ENCODE measurements at places on chromosomes 3 and 15.

DNA sequence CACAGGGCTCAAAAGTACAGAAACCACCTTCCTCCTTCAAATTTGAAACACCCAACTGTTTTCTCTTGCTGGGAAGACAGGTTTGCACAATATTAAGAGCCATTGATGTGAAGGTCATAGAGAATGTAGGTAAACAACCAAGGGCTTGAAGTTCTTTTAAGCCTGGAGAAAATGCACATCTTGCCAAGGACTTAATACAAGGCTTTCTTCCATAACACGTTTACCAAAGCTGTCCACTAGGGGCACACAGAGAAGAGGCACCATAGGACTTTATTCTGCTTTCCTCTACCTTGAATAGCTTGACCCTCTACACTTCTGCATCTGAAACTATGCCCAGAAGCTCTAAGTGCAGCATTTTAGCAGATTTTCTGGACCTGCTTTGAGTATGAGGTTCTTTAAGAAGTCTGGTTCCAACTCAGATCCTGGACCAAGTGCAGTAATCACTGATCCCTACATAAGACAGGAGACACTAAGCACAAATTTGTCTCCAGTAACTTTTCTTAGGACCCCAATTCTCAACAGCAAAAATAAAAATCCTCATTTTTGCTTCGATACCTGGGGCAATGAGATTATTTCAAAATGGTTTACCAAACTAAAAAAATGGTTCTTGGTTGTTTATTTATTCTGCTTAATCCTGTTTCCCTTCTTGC is 138.0 kb downstream of the FBN1 start:
- DNase-seq, result peak; percentile 17

DNA sequence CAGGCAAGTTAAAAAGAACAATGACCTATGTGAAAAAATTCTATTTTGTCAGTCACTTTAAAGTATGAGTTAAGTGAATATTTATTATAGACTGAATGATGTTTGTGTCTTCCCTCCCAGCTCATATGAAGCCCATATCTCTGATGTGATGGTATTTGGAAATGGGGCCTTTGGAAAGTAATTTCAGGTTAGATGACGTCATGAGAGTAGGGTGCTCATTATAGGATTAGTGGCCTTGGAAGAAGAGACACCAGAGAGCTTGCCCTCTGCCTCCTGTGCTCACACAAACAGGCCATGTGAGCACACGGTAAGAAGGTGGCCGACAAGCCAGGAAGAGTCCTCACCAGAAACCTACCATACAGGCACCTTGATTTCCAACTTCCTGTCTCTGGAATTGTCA is 138.8 kb upstream of the TNIK start:
- no peak for DNase-seq

DNA sequence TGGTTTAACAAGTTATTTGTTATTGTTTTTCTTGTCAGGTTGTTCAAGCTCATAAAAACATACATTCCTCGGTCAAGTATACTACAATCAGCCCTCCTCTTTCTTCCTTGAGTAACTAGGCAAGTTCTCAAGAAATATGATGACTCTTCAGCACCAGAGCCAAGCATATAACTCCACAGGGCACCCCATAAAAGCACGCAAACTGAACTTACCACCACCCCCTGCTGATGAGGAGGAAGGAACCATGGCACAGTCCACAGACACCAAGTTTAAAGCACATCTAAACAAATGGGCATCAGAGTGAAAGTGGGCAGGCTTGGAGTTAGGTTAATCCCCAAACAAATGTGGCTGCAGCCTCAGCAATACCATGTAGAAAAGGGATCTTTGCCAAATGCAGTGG is 5.3 kb downstream of the IP6K2 start:
- no peak for DNase-seq

DNA sequence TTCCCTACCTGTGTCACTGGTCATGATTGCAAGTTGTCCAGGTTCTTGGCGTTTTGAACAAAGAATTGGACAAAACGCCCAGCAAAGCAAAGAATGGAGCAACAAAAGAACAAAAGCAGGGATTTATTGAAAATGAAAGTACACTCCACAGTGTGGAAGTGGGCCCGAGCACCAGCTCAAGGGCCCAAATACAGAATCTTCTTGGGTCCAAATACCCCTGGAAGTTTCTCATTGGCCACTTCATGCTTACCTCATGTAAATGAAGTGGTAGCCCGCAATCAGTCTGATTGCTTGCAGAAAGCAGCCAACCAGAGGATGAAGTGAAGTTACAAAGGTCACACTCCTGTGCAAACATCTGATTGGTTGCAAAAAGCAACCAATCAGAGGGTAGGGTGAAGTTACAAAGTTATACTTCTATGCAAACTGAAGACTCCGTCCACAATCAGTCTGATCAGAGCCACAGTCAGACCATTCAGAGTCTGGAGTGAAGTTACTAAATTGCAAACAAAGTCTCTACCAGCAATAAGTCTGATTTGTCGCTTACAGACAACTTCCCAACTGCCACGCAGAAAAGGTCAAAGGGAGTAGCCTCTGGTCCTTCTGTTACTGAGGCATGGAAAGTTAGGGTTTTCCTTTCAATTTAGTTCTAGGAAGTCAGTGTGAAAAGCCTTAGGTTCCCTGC is 8.3 kb upstream of the TM4SF1 start:
- no peak for DNase-seq

GRCh38 chr15:77720655-77721054 is 87.9 kb upstream of the LINGO1 start:
- DNase-seq, result no peak

- no peak for DNase-seq
These were observed 26.1 kb downstream of the SEC61A1 start for GRCh38 chr3:128078322-128078721.

DNA sequence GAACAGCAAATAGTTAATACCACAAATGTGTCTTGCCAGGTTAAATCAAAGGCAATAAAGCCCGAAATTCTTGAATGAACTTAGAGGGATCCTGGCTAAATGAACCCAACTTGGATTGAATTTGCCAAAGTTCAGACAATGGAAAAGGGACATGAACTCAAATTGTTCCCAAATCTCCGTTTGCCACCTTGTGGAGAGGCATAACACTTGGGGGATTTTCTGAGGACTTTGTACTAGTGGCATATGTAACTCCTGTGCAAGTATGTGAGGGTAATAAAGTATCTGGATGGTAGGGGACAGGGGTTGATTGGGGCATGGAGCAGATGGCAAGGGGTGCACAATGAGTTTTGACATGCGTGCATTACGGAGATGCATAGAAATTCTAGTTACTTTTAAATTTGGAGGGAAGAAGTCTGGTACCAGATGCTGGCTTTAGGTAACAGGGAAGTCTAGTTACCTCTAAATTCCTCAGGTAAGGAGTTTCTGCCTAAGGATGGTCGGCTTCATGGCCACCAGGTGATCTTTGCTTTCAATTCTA is 1.2 kb upstream of the TCAIM start:
- no peak for DNase-seq

GRCh38 chr3:128408012-128408692 is 58.5 kb downstream of the DNAJB8 start:
- no peak for DNase-seq

- no peak for DNase-seq
These were observed 235.4 kb downstream of the NFKBIZ start for GRCh38 chr3:102084704-102085103.

- DNase-seq, result no peak
These were observed 79.8 kb upstream of the SOX2 start for GRCh38 chr3:181631901-181632300.

- no peak for DNase-seq
These were observed 939 bp upstream of the ULK3 start for GRCh38 chr15:74843891-74844299.

All from GM19239 (cell line).